ENCODE measurements at places on chromosomes 4 and X. TPM values are rescaled to one million over a fixed set of nuclear protein-coding genes. Genes with fewer than 3 reads are reported as not detected.

Gene RNF212
- total RNA-seq, result not detected

Gene CITED1
- total RNA-seq, result 0.12 TPM

Gene EREG
- 46.3 TPM for total RNA-seq

Gene EMCN
- total RNA-seq, result 0.59 TPM

Gene PNMA3
- not detected for total RNA-seq

Gene BRS3
- not detected for total RNA-seq

DNA sequence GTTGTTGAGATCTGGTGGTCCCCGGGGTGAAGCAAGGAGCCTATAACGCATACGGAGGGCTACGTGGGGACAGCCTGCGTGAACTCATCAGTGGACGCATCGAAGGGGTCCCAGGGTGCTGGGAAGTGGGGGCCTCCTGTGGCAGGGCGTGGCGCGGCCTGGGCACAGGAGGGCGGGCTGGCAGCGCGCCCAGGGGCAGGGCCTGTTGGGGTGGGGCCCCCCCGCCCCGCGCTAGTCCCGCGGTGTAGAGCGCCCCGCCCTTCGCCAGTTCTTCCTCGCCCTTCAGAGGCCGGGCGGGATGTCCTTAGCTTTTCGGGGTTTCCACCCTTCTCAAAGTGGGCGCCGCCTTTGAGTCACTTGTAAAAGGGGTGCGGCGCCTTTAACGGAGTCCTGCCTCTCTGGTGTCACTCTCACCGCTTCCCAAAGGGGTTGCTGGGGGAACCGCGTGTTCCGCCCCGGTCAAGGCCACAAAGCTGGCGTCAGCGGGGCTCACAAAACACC, 632 bp downstream of the PLP2 start:
- peak; percentile 88 for DNase-seq

DNA sequence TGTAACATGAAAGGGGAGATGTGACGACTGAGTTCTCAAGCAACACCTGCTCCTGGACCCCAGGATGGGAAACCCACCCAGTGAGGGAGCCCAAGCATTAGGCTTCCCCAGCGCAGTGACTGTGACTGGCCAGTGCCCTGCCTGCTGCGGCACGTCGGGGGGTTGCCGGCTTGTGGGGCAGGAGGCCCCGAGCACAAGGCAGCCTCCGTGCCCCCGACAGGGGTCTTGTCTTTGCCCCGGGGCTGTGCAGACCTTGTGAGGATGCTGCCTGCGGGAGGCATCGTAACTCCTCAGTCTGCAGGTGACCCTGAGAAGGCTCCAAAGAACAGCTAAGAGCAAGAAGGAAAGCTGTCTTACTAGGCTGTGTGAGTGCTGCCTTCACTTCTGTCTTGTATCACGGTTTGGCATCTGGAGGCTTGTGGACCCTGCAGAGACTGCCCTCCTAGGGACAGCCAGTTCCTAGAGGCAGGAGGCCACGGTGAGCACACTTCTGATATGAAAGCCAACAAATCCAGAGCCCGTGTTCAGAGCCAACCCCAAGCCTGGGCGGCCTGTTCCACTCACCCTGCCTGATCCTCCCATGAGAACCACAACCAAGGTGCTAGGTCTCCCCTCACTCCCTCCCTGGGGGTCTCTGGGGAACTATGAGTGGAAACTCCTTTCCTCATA, 47.7 kb downstream of the FGFRL1 start:
- DNase-seq, result no peak

GRCh38 chr4:37982736-37983135, 22.5 kb downstream of the PTTG2 start:
- DNase-seq, result no peak

DNA sequence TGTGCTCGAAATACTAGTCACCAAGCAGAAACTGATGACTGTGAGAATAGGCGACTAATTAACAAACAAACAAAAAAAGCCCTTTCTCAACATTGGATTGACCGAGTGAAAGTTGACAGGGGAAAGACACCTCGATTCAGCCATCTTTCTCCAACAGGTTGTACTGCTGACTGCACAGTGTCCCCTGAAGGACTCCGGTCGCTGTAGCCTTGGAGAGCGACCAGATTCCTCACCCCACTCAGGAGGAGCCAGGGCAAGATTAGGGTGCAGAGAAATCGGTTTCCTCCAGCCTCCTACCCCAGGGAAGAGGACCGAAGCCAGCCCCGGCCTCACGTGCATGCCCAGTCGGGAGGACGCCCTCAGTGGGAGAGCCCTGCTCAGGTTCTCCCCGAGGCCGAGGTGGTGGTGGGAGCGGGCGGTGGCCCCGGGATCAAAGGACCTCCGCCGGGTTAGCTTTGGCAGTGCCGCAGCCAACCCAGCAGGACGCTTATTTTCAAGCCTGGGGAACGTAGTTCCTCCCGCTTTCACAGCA, 1.1 kb upstream of the RAP1GDS1 start:
- no peak for DNase-seq

- DNase-seq, result no peak
Observed at GRCh38 chrX:52262195-52262546, 77.5 kb downstream of the MAGED4 start.

DNA sequence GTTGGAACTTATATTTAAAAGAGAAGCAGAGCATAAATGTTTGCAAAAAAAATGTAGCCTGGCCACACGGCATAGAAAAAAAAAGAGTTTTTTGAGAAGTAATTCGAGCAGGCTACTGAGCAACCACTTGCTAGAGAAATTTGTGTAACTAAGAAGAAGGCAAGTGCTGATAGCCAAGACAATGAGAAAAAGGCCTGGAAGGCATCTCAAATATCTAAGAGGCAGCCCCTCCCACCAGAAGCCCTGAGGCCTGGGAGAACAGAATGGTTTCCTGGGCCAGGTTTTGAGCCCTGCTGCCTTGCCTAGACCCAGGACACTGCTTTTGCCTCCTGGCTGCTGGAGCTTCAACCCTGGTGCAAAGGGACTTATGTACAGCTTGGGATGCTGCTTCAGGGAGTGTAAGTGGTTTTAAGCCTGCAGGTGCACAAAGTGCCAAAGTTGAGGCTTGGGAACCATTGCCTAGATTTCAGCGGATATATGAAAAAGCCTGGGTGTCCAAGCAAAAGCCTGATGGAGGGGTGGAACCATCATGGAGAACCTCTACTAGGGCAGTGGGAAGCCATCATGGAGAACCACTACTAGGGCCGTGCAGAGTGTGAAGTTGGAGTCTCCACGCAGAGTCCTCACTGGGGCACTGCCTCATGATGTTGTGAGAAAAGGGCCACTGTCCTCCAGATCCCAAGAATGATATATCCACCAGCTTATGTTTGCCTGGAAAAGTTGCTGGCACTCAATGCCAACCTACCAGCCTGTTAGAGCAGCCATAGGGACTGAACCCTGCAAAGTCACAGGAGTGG, 9.7 kb downstream of the TECRL start:
- no peak for DNase-seq

GRCh38 chr4:128942607-128943006, 133.1 kb downstream of the JADE1 start:
- no peak for DNase-seq

DNA sequence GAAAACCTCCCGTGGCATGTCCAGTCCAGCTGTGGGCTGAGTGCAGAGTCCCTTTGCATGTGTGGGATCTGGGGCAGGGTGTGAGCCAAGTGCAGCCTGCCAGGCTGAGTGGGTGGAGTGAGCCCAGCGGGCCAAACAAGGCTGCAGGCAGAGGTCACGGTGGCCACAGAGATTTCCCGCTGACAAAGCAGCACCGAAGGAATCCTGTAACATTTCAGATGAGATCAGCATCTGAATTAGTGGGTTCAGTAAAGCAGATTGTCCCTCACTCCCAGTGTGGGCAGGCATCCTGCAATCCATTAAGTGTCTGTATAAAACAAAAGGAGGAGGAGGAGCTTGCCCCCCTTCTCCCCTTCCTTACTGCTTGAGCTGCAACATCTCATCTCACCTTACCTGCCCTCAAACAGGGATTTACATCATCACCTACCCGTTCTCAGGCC, 324.4 kb downstream of the FAT4 start:
- peak; percentile 1 for DNase-seq

- no peak for DNase-seq
Observed at GRCh38 chr4:124184792-124185191, 527.7 kb downstream of the ANKRD50 start.

- DNase-seq, result no peak
Observed at GRCh38 chr4:161097821-161098220, 1066.0 kb downstream of the FSTL5 start.

DNA sequence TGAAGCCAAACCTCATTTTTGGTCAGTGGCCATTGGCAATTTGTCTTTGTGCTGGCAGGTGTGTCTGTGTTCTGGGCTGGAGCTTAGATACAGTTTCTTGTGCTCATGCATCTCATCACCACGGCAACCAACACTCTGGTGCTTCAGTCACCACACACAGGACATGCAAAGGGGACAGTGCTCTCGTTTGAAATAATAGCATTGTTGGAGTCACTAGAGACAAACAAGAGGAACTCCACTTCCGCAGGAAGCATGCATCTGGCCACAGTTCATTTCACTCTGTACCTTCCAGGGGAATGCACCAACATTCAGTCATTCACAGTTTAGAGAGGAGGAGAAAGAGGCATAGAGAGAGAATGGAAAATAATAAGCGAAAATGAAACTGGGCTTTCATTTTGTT, 267.4 kb downstream of the ANK2 start:
- DNase-seq, result no peak

GRCh38 chr4:53821179-53821851, 230.0 kb upstream of the LNX1 start:
- DNase-seq, result no peak

- DNase-seq, result no peak
Observed at GRCh38 chr4:105116616-105117319, 29.9 kb upstream of the TET2 start.

DNA sequence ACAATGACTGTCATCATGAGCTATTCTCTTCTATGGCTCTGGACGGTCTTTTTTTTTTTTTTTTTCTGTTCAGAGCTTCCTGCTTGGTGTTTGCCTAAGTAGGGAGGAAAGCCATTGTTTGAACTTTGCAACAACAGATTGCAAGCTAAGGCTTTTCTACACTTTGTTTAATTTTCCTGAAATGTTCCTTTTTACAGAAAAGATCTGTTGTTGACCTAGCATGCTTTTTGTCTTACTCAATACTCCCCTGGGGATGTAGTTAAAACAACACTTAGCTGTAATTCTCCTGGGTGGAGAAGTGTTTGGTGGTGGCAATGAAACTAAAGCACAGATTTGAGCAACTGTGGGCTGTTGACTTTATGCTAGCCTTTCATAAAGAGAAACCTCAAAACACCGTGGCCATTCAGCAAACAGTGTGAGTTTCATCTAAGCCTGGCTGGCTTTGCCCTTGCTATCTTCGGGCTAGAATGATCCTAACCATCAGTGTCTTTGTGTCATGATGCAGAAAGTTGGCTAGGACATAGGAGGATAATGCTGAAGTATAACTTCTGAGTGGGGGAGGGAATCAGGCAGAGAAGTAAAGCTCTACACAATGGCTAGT, 110.5 kb downstream of the ANXA3 start:
- DNase-seq, result peak; percentile 43

DNA sequence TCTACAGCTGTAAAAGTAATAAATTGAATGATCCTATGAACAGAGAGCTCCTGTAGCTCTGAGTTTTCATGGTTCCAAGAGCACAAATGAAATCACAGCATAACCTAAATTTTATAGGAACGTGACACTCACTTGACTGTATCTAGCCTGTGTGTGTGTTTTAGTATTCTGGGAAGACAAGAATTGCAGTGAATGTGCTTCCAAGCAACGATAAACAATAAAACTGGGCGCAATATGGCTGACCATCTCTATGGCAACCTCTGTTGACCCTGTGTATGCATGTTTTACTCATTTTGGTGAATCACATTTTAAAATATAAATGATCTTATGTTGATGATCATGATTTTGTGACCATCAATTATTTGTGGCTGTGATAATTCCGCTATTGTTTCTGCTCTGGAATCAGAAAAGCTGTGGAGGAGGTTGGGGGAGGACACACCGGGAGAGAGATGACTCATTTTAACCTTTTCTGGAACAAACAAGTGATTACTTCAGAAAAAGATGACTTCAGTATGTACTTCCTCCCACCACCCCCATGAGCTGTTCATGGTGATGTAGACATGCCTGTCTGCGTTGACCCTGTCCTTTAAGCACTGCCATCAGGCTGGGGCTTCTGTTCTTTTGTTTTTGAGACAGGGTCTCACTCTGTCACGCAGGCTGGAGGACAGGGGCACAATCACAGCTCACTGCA, 31.8 kb downstream of the USP11 start:
- DNase-seq, result peak; percentile 63

GRCh38 chr4:141890279-141890678, 253.9 kb downstream of the IL15 start:
- no peak for DNase-seq

GRCh38 chrX:151825925-151826485, 86.7 kb upstream of the MAGEA4 start:
- DNase-seq, result peak; percentile 88

GRCh38 chrX:14295426-14295825, 233.9 kb upstream of the GLRA2 start:
- DNase-seq, result no peak

DNA sequence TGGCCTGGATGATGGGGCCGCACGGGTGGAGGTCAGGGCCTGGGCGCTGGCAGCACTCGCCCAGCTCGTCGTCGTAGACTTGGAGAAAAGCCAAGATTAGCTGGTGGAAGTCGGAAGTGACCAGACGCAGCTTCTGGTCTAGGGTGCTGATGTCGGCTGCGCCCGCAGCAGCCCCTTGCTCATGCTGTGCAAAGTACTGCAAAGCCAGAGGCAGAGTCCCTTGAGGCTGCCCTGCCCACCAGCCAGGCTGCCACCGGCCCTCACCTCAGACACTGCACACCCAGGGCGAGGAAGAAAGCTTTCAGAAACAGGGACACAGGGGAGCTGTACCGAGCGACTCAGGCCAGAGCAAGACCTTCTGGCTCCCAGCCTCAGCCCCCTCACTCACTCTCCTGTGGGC, 9.7 kb upstream of the TREX2 start:
- no peak for DNase-seq

DNA sequence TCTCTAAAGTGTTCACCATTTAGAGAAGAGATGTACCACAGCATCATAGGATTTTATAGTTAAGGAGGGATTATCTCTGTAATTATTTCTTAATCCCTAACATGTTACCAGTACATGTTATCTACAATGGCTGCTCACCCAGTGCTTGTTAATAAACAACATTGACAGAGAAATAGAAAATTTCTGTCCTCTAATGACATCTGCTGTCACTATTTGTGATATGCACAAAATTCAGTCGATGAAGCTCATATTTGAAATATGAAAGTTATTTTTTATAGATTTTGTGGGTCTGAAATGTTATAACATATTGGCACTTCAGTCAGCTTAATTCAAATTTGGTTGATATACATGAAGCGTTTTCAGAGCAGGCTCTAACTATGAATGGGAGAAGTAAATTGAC, 48.8 kb upstream of the GRXCR1 start:
- no peak for DNase-seq

DNA sequence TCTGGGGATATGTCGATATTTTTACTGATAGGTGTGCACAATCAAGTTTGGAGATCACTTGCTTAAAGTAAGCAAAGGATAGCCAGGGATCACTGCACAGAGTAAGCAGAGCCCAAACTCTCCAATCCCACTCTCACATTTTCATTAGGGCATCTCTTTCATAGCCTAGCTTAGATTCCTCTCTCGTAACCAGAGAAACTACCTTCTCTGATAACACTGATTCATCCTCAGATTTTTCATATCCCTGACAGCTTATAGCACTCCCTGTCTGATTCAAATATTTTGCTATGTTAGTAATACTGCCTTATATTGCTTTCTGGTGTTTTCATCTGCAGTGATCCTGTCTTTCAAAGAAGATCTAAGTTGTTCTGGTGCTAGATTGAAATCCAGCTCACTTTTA, 123.7 kb downstream of the CBLL2 start:
- DNase-seq, result no peak

- peak; percentile 1 for DNase-seq
Observed at GRCh38 chr4:118113220-118113619, 78.9 kb downstream of the NDST3 start.
